Stimulated activated CD4-positive, alpha-beta T cell treated with anti-CD3 and anti-CD28 coated beads, Interleukin-12 subunit alpha, Interleukin-12 subunit beta, amount 100 ng/mL, for 24 hours (primary cell): ENCODE measurements at places on chromosomes 2 and 18.

- no peak for DNase-seq
Measured at GRCh38 chr2:217398860-217399259, 539.0 kb upstream of the TNP1 start.

DNA sequence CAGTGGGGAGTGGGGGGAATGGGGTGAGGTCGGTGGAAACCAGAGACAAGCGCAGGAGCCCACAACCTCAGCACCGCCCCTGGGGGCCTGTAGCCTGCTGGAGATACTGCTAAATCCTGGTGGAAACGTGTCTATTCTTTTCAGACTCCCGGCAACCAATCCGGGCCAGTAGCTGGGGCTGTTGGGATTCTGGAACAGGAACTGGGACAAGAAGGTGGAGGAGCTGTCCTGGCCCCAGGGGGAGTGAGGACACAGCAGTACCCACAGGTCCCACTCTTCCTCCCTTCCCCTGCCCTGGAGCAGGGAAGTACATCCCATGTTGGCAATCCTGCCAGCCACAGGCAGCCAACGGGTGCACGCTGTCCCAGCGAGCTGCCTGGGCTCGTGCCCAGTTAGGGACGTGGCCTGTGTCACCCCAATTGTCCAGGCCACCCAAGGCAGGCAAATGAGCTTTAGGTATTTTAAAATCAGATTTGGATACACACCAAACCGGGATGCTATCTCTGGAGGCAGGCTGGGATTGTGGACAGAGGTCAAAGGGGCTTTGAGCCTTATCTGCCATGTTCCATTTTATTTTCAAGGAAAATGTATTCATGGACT is 51.8 kb downstream of the HS1BP3 start:
- DNase-seq = no peak

- DNase-seq = no peak
Measured at GRCh38 chr2:16015903-16016265, 75.5 kb downstream of the MYCN start.

GRCh38 chr18:79664525-79665125 is 15.0 kb upstream of the CTDP1 start:
- DNase-seq = no peak

DNA sequence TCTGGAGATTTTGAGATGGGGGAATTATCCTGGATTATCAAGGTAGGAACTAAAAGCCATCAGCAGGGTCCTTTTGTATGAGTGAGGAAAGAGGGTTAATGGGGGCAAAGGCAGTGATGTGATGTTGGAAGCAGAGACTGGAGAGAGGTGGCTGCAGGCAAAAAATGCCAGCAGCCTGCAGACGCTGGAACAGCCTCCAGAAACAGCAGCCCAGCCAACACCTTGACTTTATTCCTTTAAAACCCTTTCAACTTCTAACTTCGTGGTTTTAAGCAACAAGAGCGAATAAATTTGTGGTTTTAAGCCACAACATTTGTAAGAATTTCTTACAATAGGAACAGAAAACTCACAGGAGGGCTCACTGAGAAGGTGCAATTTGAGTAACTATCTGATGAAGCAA is 523.1 kb upstream of the HS6ST1 start:
- no peak for DNase-seq

- no peak for DNase-seq
Measured at GRCh38 chr2:43274055-43274454, 47.6 kb upstream of the ZFP36L2 start.

DNA sequence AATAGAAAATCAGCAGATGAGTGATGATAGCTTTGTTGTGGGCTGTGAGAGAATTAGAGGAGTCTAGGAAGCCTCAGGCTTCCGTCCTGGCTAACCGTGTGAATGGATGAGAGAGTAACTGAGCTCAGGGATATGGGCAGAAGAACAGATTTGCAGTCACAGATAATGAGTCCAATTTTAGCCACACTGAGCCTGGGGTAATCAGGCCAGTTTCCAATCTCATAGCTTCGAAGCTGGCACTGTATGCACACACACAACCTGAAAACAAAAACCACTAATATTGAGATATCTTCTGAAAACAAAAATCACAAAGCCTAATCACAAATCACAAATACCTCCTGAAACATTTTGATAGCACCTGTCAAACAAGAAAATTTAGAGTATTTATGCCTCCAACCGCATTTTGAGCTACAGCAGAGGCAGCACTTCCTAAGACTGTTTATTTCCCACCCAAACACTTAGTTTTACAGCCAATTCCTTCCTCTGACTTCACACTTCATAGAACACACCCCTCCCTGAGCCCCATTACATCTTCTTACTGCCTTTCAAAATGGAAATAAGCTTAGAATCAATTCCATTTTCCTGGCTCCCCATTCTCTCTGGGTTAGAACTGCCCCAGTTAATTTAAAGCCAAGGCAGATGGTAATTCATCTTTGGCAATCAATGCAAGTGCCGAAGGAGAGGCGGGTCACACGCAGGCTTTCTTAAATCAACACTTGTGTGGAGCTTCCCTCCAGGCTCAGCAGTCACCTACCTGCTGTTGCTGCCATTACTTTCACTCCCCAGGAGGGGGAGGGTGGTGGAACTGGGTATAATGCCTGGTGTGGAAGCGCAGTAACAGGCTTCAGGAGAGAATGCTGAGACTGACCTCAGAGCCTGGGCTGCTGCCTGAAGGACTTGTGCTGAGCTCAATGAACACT is 18.9 kb downstream of the TTR start:
- DNase-seq = no peak

GRCh38 chr18:45243340-45244110 is 371.8 kb upstream of the SLC14A2 start:
- no peak for DNase-seq

DNA sequence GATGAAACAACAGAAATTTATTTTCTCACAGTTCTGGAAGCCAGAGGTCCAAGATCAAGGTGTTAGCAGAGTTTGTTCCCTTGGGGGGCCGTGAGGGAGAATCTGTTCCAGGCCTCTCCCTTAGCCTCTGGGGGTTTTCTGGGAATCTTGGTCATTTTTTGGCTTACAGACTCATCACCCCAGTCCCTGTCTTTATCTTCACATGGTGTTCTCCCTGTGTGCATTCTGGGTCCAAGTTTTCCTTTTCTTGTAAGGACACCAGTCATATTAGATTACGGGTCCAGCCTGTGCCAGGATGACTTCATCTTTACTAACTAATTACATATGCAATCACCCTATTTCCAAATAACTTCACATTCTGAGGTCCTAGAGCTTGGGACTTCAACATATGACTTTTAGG is 292.5 kb upstream of the TRIB2 start:
- DNase-seq = no peak
